ENCODE measurements at places on chromosomes 3 and 15.

- DNase-seq, result no peak
Observed at GRCh38 chr3:188084752-188085583, 69.0 kb upstream of the LPP start.

DNA sequence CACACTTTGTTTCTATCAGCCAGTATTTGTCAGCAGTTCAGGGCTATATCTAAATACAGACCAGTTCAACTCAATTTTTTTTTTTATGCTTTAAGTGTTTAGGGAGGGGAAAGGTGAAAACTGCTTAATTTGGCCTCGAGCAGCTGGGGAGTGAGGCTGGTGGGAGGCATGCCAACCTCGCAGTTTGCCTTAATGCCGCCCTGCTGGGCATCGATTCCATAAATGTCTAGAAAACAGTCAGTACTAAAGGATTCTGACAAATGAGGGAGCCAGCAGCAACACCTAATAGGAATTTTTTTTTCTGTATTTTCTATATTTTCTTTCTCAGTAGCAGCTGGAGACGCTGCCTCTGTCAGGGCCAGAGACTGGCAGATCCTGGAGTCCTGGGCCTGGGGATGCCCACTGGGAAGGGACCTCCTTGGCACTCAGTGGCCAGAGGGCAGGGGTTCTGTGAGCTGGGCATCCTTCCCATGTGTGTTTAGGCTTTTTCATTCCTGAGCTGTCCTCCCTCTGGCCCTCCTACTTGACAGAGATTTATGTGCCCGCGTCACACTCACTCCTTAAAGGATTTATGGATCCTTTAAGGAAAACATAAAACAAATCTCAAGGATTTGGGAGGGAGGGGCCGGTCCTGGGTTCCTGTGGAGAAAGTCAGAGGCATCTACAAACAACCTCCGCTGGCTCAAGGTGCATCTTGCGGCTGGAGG, 117.8 kb downstream of the WNT5A start:
- no peak for DNase-seq

GRCh38 chr3:8962226-8962861, 928 bp downstream of the RAD18 start:
- no peak for DNase-seq

GRCh38 chr15:28932361-28932760, 46.6 kb downstream of the APBA2 start:
- no peak for DNase-seq

- no peak for DNase-seq
Observed at GRCh38 chr3:36734742-36735141, 29.6 kb downstream of the DCLK3 start.
